ENCODE measurements at places on chromosomes 6 and 20. TPM values are rescaled to one million over a fixed set of nuclear protein-coding genes. Genes with fewer than 3 reads are reported as not detected.

The SLC22A16 gene
- total RNA-seq, result 0.36 TPM

GRCh38 chr6:36625158-36625919 is 31.2 kb downstream of the SRSF3 start:
- peak; percentile 96 for DNase-seq

DNA sequence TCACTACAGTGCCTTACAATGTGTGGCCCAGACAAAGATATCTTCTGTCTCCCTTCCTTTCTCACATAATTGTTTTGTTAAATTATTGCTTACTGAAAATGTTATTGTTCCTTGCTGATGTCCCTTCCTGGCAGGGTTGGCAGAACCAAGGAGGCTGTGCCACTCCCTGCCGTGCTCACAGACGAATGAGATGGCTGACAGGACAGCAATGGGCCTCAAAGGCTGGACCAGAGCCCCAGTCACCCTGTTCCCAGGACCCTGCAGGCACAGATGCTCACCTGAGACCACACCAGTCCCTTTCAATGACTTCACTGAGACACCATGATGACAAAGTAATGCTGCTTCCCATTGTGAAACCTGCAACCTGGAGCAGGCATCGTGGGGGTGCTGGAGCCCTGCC is 375.1 kb downstream of the HACE1 start:
- no peak for DNase-seq

- DNase-seq, result no peak
Observed at GRCh38 chr20:13554076-13554475, 84.7 kb downstream of the TASP1 start.

GRCh38 chr6:40997234-40997957 is 41.6 kb downstream of the UNC5CL start:
- no peak for DNase-seq

DNA sequence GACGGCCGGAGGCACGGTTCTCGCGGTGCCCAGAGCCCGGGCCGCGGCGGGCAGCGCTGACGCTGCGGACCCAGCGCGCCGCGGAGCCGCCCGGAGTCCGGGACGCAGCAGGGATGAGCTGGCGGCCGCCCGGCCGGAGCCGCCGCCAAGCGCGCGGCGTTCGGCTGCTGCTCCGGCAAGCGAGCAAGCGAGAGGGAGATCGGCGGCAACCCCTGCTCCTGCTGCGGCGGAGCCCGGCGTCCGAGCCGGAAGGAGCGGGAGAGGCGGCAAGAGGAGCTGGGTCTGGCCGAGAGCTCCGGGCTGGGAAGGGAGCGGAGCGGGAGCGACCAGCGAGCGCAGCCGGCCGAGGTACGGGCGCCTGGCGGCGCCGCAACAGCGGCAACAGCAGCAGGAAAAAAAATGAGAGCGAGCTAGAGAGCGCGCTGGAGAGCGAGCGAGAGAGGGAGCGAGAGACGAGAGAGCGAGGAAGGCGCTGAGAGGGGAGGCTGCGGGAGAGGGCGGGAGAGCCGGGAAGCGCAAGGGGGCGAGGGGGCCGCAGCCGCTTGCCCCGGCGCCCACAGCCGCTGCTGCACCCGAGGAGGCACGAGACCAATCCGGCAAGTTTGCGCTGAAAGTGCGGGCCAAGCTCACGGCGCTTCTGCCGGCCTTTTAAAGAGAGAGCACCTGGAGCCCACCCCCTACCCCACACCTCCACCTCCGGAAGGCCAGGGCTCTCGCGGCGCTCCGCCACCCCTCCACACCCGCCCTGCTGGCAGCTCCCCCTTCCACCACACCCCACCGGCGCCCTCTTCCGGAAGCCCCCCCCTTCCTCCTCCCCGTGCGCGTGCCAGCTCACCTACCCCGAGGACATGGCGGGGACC is 496 bp downstream of the GRM4 start:
- DNase-seq, result peak; percentile 94

DNA sequence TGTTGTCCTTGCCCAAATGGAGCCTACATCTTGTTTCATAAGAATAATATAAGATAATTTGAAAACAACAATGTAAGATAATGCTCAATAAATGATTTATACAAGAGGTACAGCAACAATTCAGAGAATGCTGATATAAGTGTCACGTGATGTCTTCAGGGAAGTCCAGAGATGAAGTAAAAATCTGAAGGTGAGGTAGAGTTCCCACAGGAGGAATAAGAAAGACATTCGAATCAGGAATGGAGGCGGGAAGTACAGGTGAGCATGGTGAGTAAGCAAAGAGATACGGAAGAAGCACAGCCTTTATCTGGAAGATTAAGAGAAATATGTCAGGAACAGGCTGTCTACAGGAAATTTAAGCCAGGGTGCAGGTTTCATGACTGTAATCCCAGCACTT is 165.9 kb upstream of the MARCKS start:
- no peak for DNase-seq

DNA sequence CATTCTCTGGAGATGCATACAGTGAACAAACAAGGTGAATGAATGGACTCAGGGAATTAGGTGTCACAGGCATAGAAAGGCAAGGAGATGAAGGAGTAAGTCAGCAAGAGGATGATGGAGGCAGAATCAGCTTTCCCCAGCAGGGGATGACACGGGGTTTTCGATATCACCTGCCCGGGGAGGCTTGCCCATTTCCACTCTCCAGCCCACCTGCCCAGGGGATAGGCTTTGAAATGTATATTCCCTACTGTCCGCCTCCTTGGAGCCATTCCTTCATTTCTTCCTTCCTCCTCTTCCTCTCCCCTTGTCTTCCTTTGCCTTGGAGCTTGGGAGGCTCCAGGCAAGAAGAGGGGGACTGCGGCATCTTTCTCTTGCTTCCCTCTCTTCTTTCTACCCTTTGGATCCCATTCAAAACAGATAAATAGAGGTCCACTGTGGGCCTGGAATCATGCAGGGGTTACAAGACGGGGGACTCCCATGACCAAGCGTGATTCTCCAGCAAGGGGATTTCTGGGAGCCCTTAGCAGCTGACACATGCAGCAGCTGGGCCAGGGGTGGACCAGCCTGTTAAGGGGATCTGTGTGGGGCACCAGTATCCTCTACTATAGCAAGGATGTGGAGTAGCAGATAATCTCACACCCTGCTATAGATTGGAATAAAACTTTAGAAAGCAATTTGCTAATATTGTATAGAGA is 23.5 kb upstream of the RNF24 start:
- peak; percentile 57 for DNase-seq

The HLA-DRA gene
- 5.8 TPM for total RNA-seq

DNA sequence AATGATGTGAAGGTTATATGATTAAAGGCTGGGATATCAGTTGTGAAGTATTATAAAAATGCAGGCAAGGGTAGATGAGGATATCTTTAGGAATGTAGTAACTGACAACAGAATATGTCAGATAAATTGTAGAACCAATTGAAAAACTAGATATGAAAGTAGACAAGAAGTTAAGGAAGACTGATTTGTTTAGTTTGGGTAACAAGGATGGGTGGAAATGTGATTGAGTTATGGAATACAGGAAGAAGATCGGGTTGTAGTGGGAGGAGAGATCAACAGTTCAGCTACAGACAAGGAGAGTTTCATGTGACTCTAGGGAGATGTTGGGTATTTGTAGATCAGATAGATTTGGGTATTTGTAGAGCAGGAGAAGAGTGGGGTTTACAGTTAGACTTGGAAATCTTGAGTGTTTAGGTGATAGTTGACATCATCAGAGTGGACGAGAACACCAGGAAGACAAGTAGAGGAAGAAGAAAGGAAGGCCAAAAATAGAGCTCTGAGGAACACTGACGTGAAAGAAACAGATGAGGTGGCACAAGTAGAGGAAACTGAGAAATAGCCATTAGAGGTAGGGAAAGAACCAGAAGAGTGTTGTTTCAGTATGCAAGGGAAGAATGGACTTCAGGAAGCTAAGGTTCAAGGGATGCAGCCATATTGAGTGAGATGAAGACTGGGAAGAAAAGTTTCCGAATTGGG is 12.1 kb upstream of the TSPYL1 start:
- DNase-seq, result no peak

DNA sequence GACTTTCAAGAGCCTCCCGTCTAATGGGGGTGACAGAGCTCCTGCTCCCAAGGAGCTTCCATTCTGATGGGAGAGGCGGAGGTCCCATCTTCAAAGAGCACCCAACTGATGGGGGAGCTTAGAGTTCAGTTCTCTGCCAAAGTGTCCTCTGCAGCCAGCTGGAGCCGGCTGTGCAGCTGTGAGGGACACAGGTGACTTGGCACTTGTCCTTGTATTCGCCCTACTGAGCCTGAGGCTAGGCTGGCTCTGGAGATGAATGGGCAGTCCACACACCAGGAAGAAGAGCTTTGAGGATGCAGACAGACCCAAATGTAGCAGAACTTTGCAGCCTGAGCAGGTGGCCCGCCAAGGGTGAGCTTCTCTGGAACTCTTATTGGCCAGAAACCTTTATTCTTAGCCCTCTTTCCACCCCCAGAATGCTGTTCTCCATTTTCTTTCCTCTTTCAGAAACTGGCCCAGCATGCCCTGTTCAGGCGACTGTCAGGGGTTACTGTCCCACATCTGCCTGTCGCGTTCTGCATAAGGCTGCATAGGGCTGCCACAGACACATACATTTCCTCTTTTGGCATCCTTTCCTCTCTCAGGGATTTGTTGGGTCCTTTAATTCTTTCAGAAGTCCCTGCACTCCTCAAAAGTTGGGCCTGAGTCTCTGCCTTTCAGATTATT is 108.7 kb upstream of the LRFN2 start:
- DNase-seq, result no peak

- no peak for DNase-seq
Observed at GRCh38 chr20:13419477-13419876, 198.4 kb downstream of the ISM1 start.

DNA sequence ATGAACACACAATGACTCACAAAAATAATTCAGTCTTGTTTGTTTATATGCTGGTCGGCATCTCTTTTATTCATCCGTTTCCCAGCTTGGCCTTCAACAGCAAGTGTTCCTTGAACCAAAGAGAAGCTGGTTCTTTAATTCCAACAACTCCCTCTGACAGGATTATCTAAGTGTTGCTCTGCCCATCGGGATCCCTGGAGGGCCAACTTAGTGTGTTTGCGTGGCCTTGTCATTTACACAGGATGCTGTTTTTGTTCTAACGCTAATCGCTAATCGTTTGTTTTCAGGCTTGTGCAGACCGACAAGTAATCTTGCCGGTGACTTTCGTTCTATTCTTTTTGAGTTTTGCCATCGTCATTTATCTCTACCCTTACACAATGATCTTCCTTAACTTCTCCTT is 267.4 kb upstream of the EXOC2 start:
- no peak for DNase-seq

DNA sequence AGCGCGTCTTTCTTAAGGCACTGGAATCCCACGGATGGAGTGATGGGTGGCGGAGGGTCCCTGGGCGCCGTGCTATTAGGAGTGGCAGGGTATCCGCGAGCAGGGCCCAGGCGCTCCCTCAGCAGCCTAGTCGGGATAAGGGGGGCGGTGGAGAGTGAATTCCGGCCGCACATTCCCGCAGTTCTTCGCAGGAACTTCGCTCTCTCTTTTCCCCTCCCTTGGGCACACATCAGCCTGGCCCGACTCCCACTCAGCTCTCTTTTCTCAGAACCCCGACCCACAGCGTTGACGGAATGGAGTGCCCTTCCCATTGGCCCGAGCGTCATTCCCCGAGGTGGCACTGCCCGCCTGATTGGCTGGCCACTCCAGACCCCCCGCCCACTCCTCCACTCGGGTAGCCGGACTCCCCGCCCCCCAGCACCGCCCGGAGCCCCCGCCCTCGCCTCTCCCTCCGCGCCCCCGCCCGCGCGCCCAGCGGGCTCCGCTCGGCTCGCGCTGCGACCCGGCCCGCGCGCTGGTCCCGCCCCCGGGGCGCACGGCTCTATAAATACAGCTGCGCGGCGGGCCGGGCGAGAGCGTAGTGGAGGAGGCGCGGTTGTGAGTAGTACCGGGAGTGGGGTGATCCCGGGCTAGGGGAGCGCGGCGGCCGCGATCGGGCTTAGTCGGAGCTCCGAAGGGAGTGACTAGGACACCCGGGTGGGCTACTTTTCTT is at the start of gene ID4:
Gene ID4, plus strand, starts transcription at position 572 of the 712 bp plus-strand sequence. CDS start 385 bp downstream, outside the sequence.
- DNase-seq, result peak; percentile 100

- no peak for DNase-seq
Observed at GRCh38 chr6:39530201-39530759, 194.9 kb downstream of the KIF6 start.

GRCh38 chr6:158649289-158650143 is at the start of gene SYTL3:
TSS of gene SYTL3 (plus strand) at chr6:158650054. CDS start at chr6:158663269, 13,215 bp downstream.
- DNase-seq, result peak; percentile 73

- DNase-seq, result no peak
Observed at GRCh38 chr20:21272679-21273078, 30.5 kb upstream of the XRN2 start.

DNA sequence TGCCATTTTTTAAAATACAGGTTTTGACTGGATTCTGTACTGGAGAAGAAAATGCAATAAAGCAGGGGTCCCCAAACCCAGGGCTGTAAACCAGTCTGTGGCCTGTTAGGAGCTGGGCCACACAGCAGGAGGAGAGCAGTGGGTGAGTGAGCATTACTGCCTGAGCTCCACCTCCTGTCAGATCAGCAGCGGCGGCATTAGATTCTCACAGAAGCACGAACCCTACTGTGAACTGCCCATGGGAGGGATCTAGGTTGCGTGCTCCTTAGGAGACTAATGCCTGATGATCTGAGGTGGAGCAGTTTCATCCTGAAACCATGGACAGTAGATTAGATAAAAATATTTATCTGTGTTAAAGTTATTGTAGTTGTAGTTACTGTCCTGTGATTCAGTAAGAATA is 21.1 kb upstream of the FBXO9 start:
- no peak for DNase-seq

All from osteoblast (primary cell).